Activated CD8-positive, alpha-beta memory T cell treated with anti-CD3 and anti-CD28 coated beads for 1 hour (primary cell): ENCODE measurements at places on chromosomes 3 and 15.

GRCh38 chr3:57112206-57112605 is 51.7 kb downstream of the SPATA12 start:
- no peak for DNase-seq

GRCh38 chr15:94262201-94262600 is 30.8 kb downstream of the MCTP2 start:
- no peak for DNase-seq

DNA sequence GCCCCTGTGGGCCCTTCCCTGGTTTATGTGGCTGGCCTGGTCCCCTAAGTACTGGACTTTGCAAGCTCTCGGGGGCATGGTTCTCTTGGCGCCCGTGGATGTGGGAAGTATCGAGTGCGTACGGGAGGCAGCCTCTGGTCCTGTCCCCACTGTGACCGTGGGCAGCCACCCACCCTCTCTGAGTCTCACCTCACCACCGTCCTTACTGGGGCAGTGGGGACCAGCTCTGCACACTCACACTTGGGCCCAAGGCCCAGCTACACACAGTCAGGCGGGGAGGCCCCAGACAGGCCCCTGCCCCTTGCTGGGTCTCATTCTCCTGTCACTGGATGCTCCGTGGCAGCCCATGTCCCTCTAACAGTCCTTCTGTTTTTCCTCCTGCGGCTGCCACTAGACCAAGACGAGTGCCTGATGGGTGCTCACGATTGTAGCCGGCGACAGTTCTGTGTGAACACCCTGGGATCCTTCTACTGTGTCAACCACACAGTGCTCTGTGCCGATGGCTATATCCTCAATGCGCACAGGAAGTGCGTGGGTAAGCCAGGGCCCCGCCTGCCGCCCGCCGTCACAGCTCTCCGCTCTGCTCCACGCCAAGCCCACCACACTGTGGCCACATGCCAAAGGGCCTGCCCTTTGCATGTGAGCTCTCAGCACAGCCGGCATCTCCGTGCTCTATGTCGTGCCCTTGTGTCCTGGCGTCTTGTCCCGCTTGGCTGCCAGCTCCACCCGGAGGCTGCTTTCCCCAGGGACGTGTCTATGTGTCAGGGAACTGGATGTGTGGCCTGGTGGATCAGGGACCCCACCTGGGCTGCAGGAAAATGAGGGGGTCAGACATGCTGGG is 72.7 kb downstream of the FBLN2 start:
- peak; percentile 15 for DNase-seq

DNA sequence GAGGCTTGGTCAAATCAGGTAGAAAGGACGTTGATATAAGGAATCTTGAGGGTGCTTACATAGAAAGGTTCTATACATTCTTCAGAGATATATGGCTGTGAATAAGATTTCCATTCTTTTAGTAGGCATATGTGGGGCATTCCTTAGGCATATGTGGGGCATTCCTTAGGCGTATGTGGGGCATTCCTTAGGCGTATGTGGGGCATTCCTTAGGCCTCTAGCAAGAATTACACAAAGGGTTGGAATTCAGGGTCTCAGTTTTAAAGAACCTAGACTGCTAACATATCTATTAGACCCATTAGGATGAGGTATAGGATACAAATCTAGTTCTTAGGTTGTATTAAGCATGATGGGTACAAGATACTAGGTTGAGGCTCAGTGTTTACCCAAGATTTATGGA is 607.8 kb downstream of the SI start:
- no peak for DNase-seq

GRCh38 chr3:112858410-112859069 is 11.9 kb upstream of the CD200R1L start:
- no peak for DNase-seq

GRCh38 chr15:68623301-68623892 is 44.6 kb downstream of the CORO2B start:
- DNase-seq: no peak

DNA sequence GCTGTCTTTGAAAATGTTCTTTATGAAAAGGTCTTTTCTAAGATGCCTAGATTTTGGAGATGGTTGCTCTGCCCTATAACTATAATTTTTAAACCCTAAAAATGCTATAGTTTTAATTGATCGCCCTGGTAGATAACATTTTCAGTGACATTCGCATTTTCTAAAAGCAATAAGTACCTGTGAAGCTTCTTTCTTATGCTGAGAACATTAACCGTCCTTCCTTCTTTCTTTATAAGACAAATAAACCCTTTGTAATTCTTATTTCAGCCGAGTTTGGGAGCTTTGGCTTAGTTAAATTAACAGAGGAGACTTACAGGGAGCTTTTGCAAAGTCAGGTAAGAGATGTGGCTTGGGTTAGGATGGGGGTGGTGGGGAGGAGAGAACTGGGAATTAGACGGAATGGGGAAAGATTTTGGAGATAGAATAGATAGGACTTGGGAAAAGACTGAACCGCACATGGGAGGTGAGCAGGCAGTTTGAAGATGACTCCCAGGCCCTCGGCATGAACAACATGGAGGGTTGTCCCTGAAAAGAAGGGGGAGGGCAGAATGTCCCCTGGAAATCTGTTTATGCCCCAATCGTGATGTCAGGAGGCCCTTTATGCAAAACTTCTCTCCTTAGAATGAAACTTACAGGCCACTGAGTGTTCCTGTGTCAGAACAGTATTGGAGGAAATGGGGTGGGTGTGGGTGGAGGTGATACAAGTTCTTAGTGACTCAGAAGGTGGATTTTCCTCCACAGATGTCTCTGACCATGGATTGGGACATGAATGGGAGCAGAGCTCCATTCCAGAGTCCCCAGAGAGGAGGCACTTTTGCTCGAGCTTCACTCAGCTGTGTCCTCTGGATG is 76.2 kb upstream of the LARS2 start:
- DNase-seq: no peak

- DNase-seq: no peak
These were observed 41.8 kb upstream of the MRPL3 start for GRCh38 chr3:131544557-131544956.

GRCh38 chr15:57503911-57504598 is 87.6 kb upstream of the MYZAP start:
- no peak for DNase-seq

DNA sequence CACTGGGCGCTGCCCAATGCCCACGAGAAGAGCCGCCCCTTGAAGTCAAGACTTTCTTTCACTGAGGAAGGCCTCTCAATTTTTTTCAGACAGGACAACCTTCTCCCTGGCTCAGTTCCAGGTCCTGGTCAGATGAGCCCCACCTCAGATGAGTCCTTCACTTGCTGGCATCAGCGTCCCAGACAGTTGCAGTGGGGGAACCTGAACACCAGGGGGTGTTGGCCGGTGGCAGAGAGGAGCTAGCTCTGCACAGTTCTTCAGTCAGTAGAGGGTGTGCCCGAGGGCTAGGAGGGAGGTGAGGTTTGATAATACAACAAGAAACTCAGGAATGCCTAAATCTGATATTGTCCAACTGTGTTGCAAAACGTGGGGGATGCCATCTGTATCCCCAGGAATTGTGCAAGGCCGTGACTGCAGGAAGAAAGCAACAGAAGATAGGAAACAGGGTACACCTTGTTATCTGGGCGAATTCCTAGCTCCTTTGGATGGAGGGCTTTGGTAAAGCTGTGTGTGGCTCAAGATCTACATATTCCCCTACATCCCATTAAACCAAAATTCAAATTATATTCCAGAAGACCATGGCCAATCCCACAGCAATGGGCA is 34.3 kb downstream of the CCR3 start:
- DNase-seq: peak; percentile 61

DNA sequence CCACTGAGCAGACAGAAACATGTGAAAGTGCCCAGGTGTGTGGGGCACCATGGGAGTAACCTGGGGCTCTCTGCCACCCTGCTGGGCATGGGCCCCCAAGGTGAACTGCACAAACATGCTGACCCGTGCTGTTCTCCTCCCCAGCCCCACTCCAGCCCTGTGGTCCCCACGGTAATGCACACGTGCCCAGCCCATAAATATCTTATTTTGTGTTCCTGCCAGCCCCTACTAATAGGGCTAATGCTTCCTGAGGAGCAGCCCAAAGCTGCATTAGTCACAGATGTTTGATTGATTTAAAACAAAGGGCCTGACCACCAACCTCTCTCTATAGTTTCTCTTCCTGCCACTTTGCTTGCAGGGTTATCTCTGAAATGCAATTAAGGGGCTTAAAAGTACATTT is 95.4 kb downstream of the ABHD5 start:
- no peak for DNase-seq

DNA sequence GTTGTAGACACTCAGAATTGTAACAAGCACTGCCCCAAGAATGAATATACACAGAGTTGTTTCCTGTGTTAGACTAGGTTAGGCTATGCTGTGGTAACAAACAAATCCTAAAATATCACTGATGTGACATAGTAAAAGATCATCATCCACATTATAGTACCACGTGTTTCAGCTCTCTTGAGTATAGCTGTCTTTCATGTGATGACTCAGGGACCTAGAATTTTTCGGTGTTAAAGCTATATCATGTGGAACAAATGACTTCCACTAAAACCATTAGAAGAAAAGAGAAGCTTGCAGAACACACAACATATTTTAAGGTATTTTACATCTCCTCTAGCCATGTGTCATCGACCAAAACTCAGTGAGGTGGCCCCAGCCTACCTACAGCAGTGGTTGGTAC is 307.9 kb upstream of the RBMS3 start:
- no peak for DNase-seq

DNA sequence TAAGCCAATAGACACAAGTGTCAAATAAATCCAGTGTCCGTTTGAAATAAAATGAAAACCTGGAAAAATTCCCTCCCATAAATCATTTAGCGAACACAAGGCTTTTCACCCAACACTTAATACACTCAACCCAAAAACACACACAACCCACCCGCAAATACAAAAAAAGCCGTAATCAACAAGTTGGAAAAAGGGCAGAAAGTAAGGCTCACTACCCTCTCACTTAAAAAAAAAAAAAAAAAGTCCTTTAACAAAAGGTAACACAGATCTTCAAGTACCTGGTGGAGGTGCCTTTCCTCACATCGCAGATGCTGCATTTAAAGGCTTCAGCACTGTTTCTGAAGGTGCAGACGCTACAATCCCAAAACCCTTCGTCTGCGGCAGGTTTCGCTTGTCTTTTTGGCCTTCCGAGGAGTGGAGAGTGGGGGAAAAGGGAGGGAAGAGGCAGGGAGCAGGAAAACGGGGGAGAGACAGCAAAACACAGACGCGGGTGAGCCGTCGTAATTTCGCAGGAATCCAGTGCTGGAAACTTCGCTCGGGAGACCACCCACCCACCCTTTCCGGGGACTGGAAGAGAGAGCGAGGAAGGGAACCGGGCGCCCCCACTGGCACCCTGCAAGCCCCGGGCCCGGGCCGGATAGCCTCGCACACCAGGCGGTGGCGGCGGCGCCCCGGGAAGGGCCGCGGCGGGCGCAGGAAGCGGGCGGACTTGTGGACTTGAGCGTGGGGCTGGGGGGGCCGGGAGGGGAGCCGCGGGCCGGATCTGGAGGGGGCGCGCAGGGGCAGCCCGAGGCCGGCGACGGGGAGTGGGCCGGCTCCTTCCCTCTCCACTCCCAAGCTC is 401.8 kb downstream of the SHQ1 start:
- DNase-seq: no peak
